ENCODE measurements at places on chromosomes 3 and 15. TPM values are rescaled to one million over a fixed set of nuclear protein-coding genes. Genes with fewer than 3 reads are reported as not detected.

Gene PIGZ
- total RNA-seq, result 5.1 TPM

Gene GOLGA6D
- total RNA-seq, result not detected

Gene CCR9
- 3.6 TPM for total RNA-seq

Gene GOLGA8J
- total RNA-seq, result not detected

Gene SLC22A13
- 0.51 TPM for total RNA-seq
